Esophagus squamous epithelium (tissue), 5 donors: ENCODE measurements at places on chromosomes 1 and 21. TPM values are rescaled to one million over a fixed set of nuclear protein-coding genes. Genes with fewer than 3 reads are reported as not detected.

The C1QTNF12 gene
- total RNA-seq: not detected

The LINGO4 gene
- total RNA-seq: not detected

The AMPD1 gene
- total RNA-seq: not detected

The TSPAN2 gene
- total RNA-seq: 0.83 TPM

The CD52 gene
- 3.7 TPM for total RNA-seq

The ANKRD13C gene
- total RNA-seq: 23.3 TPM
